ENCODE measurements at places on chromosomes 4 and X. TPM values are rescaled to one million over a fixed set of nuclear protein-coding genes. Genes with fewer than 3 reads are reported as not detected.

- H3K36me3 ChIP-seq = no peaks in the 10 kb centered on the region
- no peak overlapping the region for H3K27ac ChIP-seq
- no peak for DNase-seq
- H3K27me3 ChIP-seq = no peaks in the 10 kb centered on the region
- H3K4me3 ChIP-seq = no peak overlapping the region
- H3K4me1 ChIP-seq = no peaks in the 10 kb centered on the region
These were observed 9.0 kb downstream of the BMP3 start for GRCh38 chr4:81039351-81039972.

DNA sequence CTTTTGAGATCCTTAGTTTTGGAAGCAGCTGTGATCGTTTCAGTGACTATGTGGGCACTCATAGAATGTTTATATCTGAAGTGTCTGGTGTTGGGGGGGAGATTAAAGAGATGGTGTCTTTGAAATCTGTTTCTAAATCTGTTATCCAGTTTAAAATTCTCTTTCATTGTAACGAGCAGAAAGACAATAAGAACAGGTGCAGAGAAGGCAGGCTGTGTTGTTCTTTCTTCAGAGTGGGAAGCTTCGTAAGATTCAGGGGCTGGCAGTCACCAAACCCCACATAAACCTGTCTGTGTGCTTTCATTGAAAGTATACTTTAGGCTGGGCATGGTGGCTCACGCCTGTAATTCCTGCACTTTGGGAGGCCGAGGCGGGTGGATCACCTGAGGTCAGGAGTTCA, 16.3 kb upstream of the DHRSX start:
- H3K27me3 ChIP-seq = no peaks in the 10 kb centered on the region
- DNase-seq = no peak

DNA sequence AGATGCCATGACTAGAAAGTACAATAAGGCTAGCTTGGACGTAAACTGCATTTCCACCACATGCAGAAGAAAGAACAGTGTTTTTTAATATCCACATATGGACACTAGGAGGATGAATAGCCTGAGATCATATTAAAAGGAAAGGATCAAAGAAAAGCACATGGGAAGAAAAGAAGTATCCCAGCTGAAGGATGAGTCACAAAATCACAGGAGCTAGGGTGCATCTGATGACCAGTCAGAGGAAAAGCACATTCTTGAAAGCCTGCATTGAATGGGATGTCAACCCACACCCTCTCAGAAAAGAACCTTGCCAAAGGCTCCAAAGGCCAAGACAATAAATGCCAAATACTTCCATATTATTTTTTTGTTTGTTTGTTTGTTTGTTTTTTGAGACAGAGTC, 56.8 kb upstream of the PRDX4 start:
- no peak for DNase-seq
- no peak overlapping the region for H3K27ac ChIP-seq
- H3K4me1 ChIP-seq = no peaks in the 10 kb centered on the region
- H3K4me3 ChIP-seq = no peak overlapping the region
- no peaks in the 10 kb centered on the region for H3K36me3 ChIP-seq
- H3K27me3 ChIP-seq = no peaks in the 10 kb centered on the region

DNA sequence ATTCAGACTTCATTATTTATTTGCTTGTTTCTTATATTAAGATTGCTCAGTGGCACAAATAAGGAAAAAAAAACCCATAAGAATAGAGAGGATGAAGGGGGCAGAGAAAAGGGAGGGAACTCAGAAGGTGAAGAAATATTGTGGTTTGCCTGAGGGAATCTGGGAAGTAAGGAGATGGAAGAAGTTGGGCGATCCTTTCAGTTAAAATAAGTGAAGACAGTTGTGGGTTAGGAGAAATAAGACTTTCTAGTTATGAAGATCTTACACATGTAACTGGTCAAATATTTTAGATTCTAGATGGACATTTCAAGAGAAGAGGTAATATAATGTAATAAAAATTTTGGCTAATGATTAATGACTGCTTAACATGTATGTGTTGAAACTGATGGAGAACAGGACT, 138.7 kb upstream of the LIMCH1 start:
- no peaks in the 10 kb centered on the region for H3K36me3 ChIP-seq
- no peak overlapping the region for H3K4me3 ChIP-seq
- H3K27me3 ChIP-seq = no peaks in the 10 kb centered on the region
- H3K4me1 ChIP-seq = no peaks in the 10 kb centered on the region
- no peak for DNase-seq

GRCh38 chrX:23228454-23228853, 106.2 kb upstream of the PTCHD1 start:
- H3K4me3 ChIP-seq = no peak overlapping the region
- no peaks in the 10 kb centered on the region for H3K4me1 ChIP-seq
- H3K27ac ChIP-seq = no peak overlapping the region
- no peaks in the 10 kb centered on the region for H3K36me3 ChIP-seq
- H3K27me3 ChIP-seq = no peaks in the 10 kb centered on the region
- DNase-seq = no peak

The SCML2 gene
- total RNA-seq = 15.3 TPM

- H3K4me3 ChIP-seq = no peak overlapping the region
- H3K4me1 ChIP-seq = no peaks in the 10 kb centered on the region
- no peak for DNase-seq
- no peak overlapping the region for H3K27ac ChIP-seq
- no peaks in the 10 kb centered on the region for H3K36me3 ChIP-seq
- no peaks in the 10 kb centered on the region for H3K27me3 ChIP-seq
These were observed 16.8 kb downstream of the SMAD1 start for GRCh38 chr4:145498430-145498829.

The PGAM4 gene
- total RNA-seq = not detected

DNA sequence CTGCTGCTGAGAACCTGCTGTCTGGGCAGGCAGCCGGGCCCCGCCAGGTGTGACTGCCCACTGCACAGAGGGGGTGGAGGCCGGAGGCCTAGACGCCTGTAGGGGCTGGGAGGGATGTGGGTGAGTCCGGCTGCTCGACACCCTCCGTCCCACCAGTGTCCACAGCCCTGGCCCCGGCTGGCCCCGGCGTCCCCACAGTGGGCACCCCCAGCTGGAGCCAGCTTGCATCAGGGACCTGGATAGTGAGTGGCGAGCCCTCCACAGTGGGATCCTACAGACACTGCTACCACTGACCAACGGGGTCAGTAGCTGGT, 34.7 kb upstream of the SPON2 start:
- no peak overlapping the region for H3K27ac ChIP-seq
- no peak overlapping the region for H3K4me3 ChIP-seq
- H3K4me1 ChIP-seq = peaks cover 42% of the 10 kb centered on the region
- no peaks in the 10 kb centered on the region for H3K27me3 ChIP-seq

DNA sequence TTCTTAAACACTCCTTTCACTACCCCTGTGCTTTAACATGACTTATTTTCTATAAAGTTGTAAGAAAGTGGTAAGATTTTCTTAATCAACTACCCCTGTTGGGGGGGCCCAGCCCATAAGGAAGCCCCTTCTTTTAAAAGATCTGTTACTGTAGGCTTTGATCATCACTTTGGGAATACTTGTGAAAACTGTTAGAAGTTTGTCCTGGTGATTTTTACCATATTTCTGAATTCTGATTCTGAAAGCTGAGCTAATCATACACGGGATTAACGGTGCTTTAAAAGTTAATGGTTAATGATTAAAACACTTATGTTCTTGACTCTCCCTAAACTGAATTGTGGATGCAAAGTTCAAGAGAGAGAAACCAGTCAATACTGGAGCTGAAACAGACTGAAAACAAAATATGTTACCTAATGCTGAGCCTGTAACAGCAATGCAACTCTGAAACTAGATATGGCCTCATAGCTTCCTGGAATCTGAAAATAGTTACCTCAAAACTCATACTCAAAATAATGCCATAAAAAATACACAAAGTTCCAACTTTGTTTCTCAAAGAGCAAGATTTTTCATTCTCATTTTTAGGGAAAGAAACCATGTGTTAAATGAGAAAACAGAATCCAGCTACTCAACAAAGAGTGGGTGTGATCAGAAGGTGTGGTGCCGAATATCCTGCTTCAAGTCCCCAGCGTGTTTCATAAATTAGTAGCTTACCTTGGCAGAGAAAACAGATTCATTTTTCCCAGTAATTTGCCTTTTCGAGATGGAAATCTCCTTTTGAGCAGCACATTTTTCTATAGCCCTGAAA, 31.6 kb downstream of the ADH7 start:
- H3K36me3 ChIP-seq = no peaks in the 10 kb centered on the region
- peak overlapping the region; percentile 73 for H3K27ac ChIP-seq
- no peaks in the 10 kb centered on the region for H3K27me3 ChIP-seq
- H3K4me1 ChIP-seq = peaks cover 14% of the 10 kb centered on the region
- H3K4me3 ChIP-seq = no peak overlapping the region

GRCh38 chr4:122666527-122667245, 45.8 kb upstream of the IL21 start:
- H3K4me3 ChIP-seq = no peak overlapping the region
- DNase-seq = no peak
- no peak overlapping the region for H3K27ac ChIP-seq
- no peaks in the 10 kb centered on the region for H3K36me3 ChIP-seq
- no peaks in the 10 kb centered on the region for H3K27me3 ChIP-seq
- peaks cover 12% of the 10 kb centered on the region for H3K4me1 ChIP-seq

DNA sequence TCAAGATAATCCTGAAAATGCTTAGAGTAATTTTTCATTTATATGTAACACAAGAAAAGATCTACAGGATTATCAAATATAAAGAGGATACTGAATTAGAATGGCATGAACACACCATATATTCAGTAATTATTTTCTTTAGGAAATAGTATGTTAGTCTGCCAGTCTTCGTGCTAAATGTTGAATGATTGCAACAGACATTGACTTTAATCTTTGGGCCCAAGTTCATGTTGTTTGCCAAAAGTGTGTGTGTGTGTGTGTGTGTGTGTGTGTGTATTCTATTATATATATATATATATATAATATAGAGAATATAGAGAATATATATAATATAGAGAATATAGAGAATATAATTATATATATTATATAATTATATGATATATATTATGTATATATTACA, 186.6 kb downstream of the TMEM47 start:
- no peaks in the 10 kb centered on the region for H3K4me1 ChIP-seq
- no peak overlapping the region for H3K27ac ChIP-seq
- no peak overlapping the region for H3K4me3 ChIP-seq
- no peak for DNase-seq

DNA sequence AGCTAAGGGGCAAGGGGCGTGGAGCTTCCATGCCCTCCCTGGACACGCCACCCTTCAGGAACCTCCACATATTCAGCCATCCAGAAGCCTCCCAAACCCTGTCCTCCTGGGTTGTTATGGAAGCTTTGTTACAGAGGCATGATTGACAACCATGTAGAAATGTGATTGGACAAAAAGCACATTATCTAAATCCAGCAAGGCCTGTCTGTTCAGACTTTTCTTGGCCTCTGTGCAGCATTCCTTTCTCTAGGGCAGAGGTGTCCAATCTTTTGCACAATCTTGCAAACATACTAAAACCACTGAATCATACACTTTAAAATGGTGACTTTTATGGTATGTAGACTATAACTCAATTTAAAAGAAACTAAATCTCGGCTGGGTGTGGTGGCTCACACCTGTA, 12.7 kb downstream of the STEEP1 start:
- H3K27me3 ChIP-seq = no peaks in the 10 kb centered on the region
- no peak overlapping the region for H3K27ac ChIP-seq
- H3K4me1 ChIP-seq = no peaks in the 10 kb centered on the region
- no peak overlapping the region for H3K4me3 ChIP-seq
- no peak for DNase-seq
- no peaks in the 10 kb centered on the region for H3K36me3 ChIP-seq

GRCh38 chr4:152941411-152941810, 5.3 kb downstream of the FHDC1 start:
- DNase-seq = no peak
- H3K27ac ChIP-seq = no peak overlapping the region
- no peaks in the 10 kb centered on the region for H3K27me3 ChIP-seq
- peaks cover 5% of the 10 kb centered on the region for H3K4me1 ChIP-seq
- no peaks in the 10 kb centered on the region for H3K36me3 ChIP-seq

GRCh38 chr4:38319456-38320342, 344.3 kb upstream of the KLF3 start:
- H3K4me3 ChIP-seq = peak overlapping the region; percentile 16
- H3K4me1 ChIP-seq = peaks cover 13% of the 10 kb centered on the region
- no peaks in the 10 kb centered on the region for H3K27me3 ChIP-seq
- DNase-seq = peak; percentile 95

- H3K4me3 ChIP-seq = no peak overlapping the region
- no peak overlapping the region for H3K27ac ChIP-seq
- H3K36me3 ChIP-seq = no peaks in the 10 kb centered on the region
- no peak for DNase-seq
- H3K27me3 ChIP-seq = no peaks in the 10 kb centered on the region
These were observed 64.1 kb downstream of the FAM184B start for GRCh38 chr4:17717301-17717700.

- H3K36me3 ChIP-seq = no peaks in the 10 kb centered on the region
- no peak for DNase-seq
- no peaks in the 10 kb centered on the region for H3K27me3 ChIP-seq
- no peaks in the 10 kb centered on the region for H3K4me1 ChIP-seq
These were observed 1.3 kb downstream of the HTR2C start for GRCh38 chrX:114584983-114585842.

The NLRP2B gene
- total RNA-seq = not detected

- no peaks in the 10 kb centered on the region for H3K27me3 ChIP-seq
- peak overlapping the region; percentile 78 for H3K4me3 ChIP-seq
- H3K4me1 ChIP-seq = no peaks in the 10 kb centered on the region
- no peaks in the 10 kb centered on the region for H3K36me3 ChIP-seq
These were observed 2.0 kb upstream of the STAG2 start for GRCh38 chrX:123959281-123960063.

The ZNF711 gene
- 154 TPM for total RNA-seq

The CMC4 gene
- 29.8 TPM for total RNA-seq

GRCh38 chr4:32002037-32002747, 1282.0 kb downstream of the PCDH7 start:
- no peaks in the 10 kb centered on the region for H3K4me1 ChIP-seq
- H3K27me3 ChIP-seq = no peaks in the 10 kb centered on the region
- DNase-seq = no peak
- H3K36me3 ChIP-seq = no peaks in the 10 kb centered on the region
- H3K27ac ChIP-seq = no peak overlapping the region
- no peak overlapping the region for H3K4me3 ChIP-seq

- no peak for DNase-seq
- no peaks in the 10 kb centered on the region for H3K36me3 ChIP-seq
- H3K27ac ChIP-seq = no peak overlapping the region
- no peak overlapping the region for H3K4me3 ChIP-seq
These were observed 180.8 kb downstream of the PRKX start for GRCh38 chrX:3532581-3533085.

The ARSD gene
- total RNA-seq = 25.4 TPM

The WNK3 gene
- total RNA-seq = 110 TPM

DNA sequence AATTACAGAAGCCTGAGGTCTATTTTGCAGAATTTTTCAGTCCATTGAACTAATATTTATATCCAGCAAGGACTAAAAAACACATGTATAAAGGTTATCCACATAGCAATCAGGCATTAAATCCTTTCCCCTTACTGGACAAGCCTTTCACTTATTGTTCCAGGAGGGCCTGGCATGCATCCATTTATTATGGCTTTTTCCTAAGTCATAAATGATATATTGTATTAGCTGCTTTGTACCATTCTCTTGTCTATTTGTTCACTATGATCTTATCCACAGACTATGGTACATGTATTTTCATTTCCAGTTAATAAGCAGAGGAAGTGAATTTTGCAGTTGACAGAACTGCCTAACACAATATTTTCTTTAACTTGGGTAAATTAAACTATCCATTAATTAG, 105.4 kb upstream of the ANK2 start:
- DNase-seq = no peak
- H3K27ac ChIP-seq = no peak overlapping the region
- H3K36me3 ChIP-seq = no peaks in the 10 kb centered on the region
- no peaks in the 10 kb centered on the region for H3K27me3 ChIP-seq
- H3K4me1 ChIP-seq = no peaks in the 10 kb centered on the region
- H3K4me3 ChIP-seq = no peak overlapping the region

Data from testis (tissue), 5 donors.